ENCODE measurements at places on chromosomes 3 and 15.

- DNase-seq = no peak
Observed at GRCh38 chr3:153442386-153442785, 280.4 kb downstream of the RAP2B start.

DNA sequence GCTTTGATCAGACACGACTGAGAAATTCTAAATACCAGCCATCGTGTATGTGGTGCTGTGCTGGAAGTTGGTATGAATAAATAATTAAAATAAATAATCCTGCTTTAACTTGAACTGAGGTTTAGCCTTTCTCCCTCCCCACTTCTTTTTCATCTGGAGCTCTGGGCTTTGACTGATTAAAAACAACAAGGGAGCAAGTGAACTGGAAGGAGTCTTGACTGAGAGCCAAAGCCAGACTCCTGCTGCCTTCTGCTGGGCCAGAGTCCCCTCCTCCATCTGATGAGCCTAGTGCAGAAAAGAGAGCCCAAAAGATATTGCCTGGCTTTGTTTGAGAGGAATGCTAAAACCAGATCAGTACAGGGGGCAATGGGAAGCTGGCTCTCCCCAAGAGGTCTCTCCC is 96.0 kb downstream of the CCNL1 start:
- DNase-seq = no peak

DNA sequence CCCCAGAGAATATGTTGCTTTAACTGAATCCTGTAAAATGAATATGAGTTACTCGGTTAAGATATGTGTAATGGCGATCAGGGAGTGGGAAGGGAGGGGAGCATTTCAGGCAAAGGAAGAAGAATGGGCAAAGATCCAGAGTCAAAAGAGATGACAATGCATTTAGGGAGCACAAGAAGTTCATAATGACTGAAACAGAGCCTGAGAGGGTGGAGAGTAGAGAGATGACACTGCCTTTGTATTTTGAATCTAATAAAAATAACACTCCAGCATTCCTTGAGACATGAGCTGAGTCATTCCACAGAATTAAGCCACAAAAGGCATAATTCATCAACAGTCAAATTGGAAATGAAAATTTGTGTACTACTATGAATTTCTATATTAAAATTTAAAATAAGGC is 105.3 kb upstream of the PEX5L start:
- DNase-seq = no peak

GRCh38 chr15:74403588-74403919 is 30.2 kb downstream of the SEMA7A start:
- no peak for DNase-seq
